ENCODE measurements at places on chromosomes 5 and 9.
A peak's percentile ranks its signal among the peaks of the same experiment; 100 is the strongest.

DNA sequence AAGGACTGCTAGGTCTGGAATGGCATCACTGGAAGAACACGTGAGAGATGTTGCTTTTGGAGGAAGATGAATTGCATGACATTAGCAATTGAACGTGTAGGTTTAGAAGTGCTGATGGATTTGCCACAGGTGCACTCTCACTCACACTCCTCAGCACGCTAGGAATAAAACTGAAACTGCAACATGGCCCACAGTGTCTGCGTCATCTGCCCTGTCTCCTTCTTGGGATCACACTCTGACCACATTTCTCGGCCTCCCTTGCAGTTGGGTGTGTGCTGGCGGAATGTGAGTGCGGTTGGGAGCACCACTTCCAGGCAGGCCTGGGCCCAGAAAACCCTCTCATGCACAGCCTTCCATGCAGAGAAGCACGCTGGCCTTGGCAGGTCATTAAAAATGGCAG lies 152.8 kb upstream of the LHFPL2 start:
- DNase-seq: no peak

DNA sequence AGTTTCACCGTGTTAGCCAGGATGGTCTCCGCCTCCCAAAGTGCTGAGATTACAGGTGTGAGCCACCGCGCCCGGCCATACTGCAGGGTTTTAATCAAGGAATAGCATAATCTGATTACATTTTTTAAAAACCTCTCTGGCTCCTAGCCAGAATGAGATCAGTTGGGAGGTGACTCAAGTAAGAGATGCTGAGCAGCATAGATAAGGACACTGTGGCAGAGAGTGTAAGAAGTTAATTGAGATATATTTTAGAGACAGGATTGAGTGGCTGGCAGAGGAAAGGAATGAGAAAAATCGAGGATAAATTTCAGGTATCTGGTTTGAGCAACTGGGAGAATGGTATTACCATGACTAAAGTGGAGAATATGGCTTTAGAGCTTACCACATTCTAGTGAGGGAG lies 7.3 kb upstream of the RIGI start:
- DNase-seq: no peak

- no peak for DNase-seq
Observed at GRCh38 chr9:98091735-98092612, 27.0 kb downstream of the TRIM14 start.

DNA sequence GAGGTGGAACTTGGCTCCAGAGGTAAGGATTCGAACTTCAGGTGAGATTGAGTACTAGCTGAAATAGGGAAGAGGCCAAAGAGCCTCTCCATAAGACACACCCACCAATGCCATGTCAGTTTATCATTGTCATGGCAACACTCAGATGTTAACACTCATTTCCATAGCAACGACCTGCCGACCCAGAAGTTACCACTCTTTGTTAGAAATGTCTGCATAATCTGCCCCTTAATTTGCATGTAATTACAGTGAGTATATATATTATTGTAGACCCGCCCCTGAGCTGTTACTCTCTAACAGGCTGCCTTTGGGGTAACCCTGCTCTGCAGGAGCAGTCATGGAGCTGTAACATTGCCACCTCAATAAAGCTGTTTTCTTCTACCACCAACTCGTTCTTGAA lies 10.2 kb upstream of the NTRK2 start:
- no peak for DNase-seq

- no peak for DNase-seq
Observed at GRCh38 chr9:128735373-128735772, 11.4 kb upstream of the ZDHHC12 start.

- DNase-seq: no peak
Observed at GRCh38 chr9:137318602-137319001, 16.5 kb upstream of the NRARP start.

DNA sequence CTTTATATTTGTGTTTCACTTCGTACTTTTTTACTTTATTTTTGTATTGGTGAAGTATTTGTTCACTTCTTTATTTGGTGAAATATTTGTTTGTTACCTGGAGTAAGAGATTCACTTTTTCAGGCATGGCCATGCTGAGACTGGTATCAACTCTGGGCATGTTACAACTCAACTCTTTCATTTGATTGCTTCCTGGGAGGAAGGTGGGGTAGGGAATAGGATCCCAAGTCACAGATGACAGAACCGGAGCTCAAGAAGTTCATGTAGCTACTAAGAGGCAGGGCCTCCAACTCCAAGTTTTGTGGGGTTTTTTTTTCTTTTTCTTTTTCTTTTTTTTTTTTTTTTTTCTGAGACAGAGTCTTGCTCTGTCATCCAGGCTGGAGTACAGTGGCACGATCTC lies 6.1 kb upstream of the ADGRD2 start:
- DNase-seq: no peak

DNA sequence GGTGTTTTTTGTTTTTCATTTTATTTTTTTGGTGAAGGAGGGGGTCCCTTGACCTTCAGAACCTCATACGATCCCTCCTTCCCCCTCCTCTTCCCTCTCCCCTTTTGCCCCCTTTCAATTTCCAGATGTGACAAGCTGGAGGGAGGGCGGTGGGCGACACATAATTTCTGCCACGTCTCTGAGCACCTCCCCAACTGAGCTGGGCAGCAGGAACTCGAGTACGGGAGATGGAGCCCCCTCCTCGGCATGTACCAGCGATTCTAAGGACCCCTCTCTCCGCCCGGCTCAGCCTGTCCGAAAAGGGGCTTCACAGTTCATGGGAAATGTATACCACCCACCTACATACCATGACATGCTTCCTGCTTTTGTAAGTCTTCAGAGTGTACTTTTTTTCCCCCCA lies 52.4 kb downstream of the PRRC2B start:
- DNase-seq: no peak

GRCh38 chr9:72315510-72316311 lies 49.3 kb downstream of the ZFAND5 start:
- DNase-seq: no peak

- no peak for DNase-seq
Observed at GRCh38 chr5:155091768-155092717, 78.5 kb downstream of the KIF4B start.

DNA sequence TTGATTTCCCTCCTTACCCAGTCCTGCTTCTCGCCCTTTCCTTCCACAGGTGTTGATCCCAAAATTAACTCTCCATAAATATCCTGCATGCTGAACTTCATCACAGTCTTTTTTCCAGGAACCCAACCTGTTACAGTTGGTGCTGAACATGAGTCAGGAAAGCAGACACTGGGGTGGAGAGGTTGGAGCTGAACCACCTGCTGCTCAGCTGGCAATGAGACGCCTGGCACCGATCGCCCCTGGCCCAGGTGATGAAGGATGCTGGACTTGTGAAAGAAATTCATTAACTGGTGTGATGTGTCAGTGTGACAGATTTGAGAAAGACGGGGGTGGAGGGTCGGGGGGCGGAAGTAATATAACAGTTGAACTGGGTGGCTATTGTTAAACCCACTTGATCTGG lies 30.6 kb downstream of the CPLX2 start:
- DNase-seq: no peak

- no peak for DNase-seq
Observed at GRCh38 chr5:52690236-52690768, 97.4 kb upstream of the ITGA1 start.

DNA sequence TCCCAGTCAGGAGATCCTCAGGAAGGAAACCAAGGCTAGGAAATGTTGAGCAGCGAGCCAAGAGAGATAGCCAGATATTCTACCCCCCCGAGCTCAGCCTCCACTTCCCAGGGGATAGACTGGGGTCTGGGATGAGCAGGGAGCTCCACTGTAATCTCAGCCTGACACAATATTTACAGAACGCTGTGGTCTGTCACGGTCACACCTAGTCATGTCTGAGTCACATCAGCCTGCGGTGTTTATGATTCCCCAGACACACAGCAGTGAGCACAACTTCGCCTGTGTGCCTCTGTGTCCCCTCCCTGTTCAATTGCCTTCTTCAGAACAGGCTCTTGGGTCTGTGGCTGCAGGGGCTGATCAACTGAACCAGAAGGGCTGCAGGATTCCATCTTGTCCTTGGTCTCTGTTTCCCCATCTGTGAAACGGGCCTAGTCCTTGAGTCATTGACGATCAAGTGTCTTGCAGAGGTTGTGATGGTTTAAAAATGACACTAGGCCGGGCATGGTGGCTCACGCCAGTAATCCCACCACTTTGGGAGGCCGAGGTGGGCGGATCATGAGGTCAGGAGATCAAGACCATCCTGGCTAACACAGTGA lies 8.6 kb upstream of the PRRX2 start:
- peak; percentile 47 for DNase-seq

DNA sequence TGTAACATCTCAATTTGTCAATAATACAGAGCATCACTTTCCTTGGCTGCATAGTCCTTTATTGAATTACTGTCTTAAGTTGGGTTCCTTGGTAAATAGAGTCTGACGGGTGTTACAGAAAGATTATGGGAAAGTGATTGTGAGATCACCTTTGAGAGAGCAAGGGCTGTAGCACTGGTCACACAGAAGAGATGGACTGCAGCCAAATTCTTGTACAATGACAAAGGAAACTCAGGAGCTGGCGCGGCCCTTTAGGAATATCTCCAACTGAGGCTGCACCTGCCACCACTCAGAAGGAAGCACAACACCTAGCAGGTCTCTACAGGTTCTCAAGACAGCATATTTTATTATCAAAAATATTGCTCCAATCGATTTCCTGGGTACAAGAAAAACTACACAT lies 350.0 kb upstream of the ISL1 start:
- DNase-seq: no peak

GRCh38 chr5:146630472-146630871 lies 114.5 kb upstream of the GPR151 start:
- DNase-seq: no peak

DNA sequence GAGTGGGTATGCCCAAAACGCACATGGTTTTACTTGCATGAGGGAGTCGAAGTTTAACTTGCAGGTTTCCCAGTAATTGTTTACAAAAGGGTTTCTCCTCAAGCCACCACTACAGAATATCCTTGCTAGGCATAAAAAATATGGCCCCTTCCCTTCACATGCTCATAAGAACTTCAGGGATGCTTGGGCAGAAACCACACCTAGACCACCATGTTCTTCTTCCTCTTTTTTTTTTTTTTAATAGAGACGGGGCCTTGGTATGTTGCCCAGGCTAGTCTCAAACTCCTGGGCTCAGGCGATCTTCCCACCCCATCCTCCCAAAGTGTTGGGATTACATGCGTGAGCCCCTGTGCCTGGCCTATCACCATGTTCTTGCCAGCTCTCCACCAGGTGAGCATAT lies 18.6 kb upstream of the PLIN2 start:
- DNase-seq: no peak

- peak; percentile 83 for DNase-seq
Observed at GRCh38 chr5:132674671-132675506, 1.1 kb downstream of the IL4 start.

GRCh38 chr9:5551368-5552150 lies 41.2 kb downstream of the PDCD1LG2 start:
- no peak for DNase-seq

DNA sequence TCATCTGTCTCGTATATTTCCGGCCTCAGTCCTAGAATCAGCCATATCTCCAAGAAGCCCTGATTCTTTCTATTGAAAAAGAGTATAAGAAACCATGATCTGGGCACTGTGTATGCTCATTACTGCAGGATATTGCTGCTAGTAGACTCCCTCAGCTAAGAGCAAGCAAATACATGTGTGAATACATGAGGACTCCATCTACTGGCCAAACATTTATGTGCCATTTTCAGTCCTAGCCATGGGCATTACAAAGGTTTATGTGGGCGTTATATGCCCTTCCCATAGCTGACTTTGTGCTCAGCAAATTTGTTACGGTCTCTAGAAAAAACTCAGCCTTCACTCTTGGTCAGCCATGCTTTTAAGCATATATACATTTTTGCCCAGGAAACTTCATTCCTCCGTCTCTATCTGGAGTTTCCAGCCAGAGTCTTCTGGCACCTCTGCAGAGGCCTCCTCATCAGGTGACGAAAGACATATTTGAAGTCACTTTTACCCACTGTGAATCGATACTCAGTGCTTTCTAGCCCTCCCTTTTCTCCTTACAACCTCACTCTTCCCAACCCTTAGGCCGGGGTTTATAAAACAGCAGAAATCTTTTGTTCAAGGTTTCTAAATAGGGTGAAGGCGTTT lies 1495.6 kb upstream of the CDH6 start:
- peak; percentile 14 for DNase-seq

DNA sequence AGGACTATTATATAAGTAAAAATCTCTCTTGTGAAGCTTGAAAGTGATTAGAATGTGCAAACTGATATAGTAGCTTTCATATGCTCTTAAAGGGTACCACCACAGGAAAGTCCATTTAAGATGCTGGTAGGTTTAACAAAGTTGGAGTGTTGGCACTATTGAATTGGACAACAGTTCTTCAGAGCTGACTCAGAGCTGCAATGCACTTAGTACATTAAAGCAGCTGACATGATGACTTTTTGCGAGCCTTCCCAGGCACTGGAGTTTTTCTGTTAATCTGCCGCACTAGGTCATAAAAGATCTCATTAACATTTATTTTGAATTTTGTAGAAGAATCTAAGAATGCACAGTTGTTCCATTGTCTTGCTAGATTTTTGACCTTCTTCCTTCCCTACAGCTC lies 243.8 kb downstream of the ADAMTSL1 start:
- no peak for DNase-seq

GRCh38 chr9:76643399-76644117 lies 120.7 kb upstream of the PCA3 start:
- DNase-seq: no peak
